ENCODE measurements at places on chromosomes 4 and X.

DNA sequence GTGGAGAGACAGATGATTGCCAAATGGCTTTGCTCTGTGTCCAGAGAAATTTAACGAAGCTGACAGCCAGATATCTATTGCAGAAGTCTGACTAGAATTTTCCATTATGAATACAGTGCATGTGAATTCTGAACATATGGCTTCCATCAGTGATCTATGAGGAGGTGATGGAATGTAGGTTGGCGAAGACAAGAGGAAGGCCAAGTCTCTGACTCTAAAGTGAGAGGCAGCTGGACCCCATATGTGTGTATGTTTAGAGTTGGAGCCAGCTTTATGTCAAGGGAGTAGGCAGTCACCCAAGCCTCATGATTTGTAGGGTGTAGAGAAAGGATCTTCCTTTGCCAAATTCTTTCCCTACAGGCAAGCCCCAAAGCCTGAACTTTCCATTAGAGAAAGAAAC, 76.2 kb upstream of the TEX13D start:
- DNase-seq: no peak

DNA sequence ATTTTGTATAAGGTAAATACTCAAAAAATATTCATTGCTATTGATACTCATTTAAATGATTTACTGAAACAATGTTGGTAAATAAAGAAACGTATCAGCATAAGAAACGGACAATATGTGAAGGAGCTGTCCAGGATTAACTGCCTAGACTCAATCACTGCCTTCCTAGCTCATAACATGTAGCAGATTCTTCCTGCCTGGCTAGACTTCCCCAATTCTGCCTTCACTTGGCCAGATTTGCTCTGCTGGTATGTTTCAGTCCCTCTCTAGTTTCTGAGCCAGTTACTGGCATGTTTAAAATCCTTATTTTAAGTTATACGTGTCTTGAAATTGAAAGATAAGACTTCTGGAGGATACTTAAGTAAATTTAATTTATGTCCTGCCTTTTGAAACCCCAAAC, 740.3 kb downstream of the CENPC start:
- DNase-seq: no peak

- DNase-seq: no peak
Measured at GRCh38 chrX:22383988-22384387, 111.3 kb downstream of the CBLL2 start.

GRCh38 chr4:181687116-181687515, 556.1 kb upstream of the TENM3 start:
- no peak for DNase-seq

DNA sequence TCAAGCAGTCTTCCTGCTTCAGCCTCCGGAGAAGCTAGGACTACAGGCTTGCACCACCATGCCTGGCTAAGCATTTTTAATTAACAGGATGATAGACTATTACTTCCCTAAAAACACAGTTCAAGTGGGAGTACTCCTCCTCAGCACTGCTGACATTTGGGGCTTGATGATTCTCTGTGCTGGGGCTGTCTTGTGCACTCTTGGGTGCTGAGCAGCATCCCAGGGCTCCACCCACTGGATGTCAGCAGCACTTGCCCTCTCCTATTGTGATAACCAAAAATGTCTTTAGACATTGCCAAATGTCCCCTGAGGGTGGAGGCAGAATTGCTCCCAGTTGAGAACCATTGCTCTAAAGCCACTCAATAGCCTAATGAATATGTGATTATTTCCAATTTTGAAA, 60.4 kb downstream of the CLCN4 start:
- DNase-seq: no peak

DNA sequence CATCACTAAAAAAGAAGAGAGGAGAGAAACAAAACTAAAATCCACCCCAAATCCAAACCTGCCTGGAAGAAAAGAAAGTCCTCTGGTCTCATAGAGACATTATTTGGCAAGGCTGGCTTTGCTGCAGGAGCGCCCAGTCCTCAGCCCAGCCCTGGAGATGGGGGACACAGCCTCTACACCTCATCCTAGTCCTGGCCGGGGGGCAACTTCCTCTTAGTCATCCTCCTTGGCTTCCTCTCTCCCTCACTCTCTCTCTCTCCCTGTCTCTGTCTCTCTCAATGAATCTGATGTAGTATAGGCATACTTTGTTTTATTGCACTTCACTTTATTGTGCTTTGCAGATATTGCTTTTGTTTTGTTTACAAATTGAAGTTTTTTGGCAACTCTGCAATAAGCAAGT, 55.8 kb upstream of the MAGEB10 start:
- no peak for DNase-seq

GRCh38 chrX:86329174-86329573, 180.9 kb downstream of the DACH2 start:
- no peak for DNase-seq

GRCh38 chrX:31349515-31349914, 277.7 kb upstream of the FTHL17 start:
- DNase-seq: no peak

- no peak for DNase-seq
Measured at GRCh38 chr4:38950734-38951133, 81.5 kb downstream of the TMEM156 start.

- no peak for DNase-seq
Measured at GRCh38 chr4:108411836-108412235, 208.5 kb upstream of the RPL34 start.

GRCh38 chr4:32429151-32429550, 1709.0 kb downstream of the PCDH7 start:
- no peak for DNase-seq

GRCh38 chrX:70402721-70403120, 20.4 kb upstream of the GDPD2 start:
- DNase-seq: no peak

GRCh38 chr4:2226261-2226660, 15.7 kb downstream of the HAUS3 start:
- DNase-seq: no peak
